HCEC 1CT (cell line): ENCODE measurements at places on chromosomes 7 and 10.

- no peak for DNase-seq
These were observed 6.6 kb upstream of the ZNF22 start for GRCh38 chr10:44993922-44994751.

DNA sequence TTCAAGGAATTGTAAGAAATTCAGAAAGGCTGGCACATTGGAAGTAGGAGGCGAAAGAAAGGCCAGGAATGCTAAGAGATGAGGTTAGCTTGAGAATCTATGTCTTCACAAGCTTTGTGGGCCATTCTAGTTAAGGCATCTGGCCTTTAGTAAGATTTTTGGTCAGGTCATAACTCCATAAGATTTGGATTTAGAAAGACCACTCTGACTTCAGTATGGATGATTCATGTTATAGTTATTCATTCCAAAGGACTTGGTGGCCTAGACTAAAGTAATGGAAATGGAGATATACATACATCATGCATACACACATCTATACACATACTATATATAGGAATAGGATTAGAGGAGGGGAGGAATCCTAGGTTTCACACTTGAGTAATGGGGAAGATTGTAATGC, 77.5 kb downstream of the SEPTIN7 start:
- DNase-seq: peak; percentile 29

GRCh38 chr10:775245-776075, 86.0 kb upstream of the DIP2C start:
- no peak for DNase-seq

DNA sequence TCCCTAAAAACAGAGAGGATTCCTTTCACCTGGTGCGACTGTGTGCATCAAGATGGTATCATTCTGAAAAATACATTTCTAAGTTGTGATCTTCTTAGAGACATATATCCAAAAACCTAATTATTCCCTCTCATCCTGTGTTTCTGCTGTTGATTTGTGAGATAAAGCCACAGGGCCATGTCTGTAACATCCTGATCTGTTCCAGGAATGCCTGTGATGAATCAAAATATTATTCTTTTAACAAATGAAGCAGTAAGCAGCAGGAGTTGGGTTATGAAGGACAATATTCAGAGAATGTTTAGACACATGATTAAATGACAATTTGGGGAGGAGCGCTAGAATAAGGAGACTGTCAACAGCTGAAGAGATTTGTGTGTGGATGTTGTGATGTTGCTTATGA, 731.4 kb downstream of the KCNMA1 start:
- DNase-seq: no peak

DNA sequence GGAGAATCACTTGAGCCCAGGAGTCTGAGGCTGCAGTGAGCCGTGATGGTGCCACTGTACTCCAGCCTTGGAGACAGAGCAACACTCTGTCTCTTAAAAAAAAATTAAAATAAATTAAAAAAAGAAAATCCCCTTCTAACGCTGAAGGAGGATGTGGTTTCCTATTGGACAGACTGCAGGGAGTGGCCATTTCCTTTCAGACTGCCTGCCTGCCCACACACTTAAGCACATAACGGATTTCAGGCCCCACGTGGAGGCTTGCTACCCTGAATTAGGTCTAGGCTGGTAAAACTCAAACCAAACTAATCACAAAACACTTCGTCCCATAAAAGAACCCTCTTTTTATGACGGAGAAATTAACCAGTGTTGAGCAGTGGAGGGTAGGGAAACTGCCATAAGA, 34.0 kb downstream of the GATA3 start:
- DNase-seq: no peak
